ENCODE measurements at places on chromosomes 4 and X.

GRCh38 chrX:40007131-40007755, 90.5 kb downstream of the BCOR start:
- no peak for DNase-seq

GRCh38 chrX:10106806-10107205, 50.0 kb upstream of the CLCN4 start:
- peak; percentile 46 for DNase-seq

DNA sequence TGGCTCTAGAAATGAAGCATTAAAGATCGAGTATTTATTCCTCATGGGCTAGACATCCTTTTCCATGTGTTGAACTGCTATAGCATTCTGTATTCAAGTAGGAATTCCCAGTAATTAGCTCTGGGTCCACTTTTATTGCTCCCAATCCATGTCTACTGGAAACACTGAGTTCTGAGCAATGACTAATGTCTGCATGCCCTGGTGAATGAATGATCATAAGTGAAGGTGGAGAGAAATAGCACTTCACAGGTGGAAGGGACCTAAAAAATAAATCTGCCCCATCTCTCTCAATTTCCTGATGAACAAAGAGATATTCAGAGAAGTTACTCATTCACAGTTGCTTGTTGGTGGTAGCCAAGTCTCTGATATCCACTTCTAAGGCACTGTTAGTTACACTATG, 34.6 kb upstream of the CXCL8 start:
- DNase-seq: no peak

GRCh38 chr4:83335701-83336100, 1.1 kb upstream of the HPSE start:
- DNase-seq: no peak

DNA sequence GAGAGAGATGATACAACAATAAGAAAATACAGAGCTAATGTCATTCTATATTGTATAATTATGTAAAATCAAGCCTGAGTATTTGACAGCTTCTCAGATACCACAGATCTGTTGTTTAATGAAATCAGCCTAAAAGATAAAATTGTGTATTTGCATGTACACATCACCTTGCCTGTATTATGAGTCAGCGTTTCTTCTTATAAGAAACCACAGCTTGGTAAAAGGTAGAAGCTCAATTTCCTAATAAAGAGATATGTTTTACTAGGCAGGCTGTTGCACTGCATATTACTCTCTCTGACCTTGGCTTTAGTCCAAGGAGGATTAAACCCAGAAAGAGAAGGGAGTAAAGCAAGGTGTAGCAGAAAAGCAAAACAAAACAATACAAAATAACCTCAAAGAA, 121.3 kb downstream of the PPARGC1A start:
- DNase-seq: no peak

GRCh38 chr4:171981185-171981584, 168.0 kb downstream of the GALNTL6 start:
- no peak for DNase-seq

DNA sequence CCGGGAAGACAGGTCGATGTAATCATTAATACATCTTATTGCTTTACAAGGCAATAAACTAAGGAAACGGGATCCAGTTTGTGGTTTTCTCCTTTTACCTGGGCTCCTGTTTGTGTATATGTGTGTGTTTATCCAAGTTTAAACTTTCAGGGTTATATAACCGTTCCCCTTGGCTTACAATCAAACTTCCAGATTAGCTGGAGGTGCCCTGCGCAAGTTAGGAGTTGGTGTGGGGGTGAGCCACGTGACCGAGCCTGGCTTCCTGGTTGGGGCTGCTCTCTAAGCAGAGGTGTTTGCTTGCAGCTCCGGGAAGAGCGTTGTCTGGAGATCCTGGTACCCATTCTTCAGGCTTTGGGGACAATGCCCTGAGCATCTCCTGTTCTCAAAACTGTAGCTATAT, 129.2 kb downstream of the FHDC1 start:
- no peak for DNase-seq

- no peak for DNase-seq
These were observed 50.3 kb downstream of the LRBA start for GRCh38 chr4:150964754-150965153.

DNA sequence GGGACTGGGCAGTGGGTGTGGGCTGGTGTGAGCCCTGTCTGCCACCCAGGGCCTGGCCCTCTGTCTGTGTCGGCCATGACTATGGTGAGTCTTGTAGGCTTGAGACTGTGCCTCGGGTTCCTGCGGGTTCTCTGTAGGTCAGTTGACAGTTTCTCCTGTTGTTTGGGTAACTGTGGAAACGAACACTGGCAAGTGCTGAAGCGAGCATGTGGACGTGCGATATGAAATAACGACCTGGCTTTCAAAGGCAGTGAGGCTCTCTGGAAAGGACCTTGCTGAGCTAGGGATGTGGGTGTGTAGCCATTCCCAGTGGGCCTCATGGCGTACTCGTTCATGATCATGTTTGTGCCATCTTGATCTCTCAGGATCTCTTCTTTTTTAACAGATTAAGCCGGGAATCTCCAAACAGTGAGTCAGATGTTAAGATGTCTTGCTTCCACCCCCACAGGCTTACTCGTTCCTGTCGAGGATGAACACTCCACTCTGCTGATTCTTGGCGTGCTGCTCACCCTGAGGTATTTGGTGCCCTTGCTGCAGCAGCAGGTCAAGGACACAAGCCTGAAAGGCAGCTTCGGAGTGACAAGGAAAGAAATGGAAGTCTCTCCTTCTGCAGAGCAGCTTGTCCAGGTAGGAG, 41.3 kb downstream of the HTT start:
- DNase-seq: no peak

- no peak for DNase-seq
These were observed 1279.7 kb upstream of the ADGRL3 start for GRCh38 chr4:59920416-59920815.

- no peak for DNase-seq
These were observed 72.2 kb upstream of the GABRG1 start for GRCh38 chr4:46196086-46196485.

DNA sequence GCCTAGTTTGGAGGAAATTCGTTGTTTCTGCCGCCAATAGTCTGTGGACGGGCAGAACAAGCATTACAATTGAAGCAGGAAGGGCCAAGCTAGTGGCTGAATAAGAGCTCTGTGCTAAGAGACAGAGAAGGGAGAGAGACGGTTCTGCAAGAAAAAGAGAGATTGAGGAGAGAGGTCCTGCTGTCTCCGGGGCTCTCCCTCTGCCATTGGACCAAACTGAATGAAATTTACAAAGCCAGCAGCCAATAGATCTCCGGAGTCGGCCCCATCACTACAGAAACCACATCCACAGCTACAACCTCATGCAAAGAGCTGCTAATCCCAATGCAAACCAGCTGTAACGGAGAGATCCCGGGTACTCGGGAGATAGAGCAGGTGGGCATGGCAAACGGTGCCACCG, at the start of gene NLGN4X:
Gene NLGN4X, minus strand, starts transcription at position 148 of the 400 bp plus-strand sequence. CDS start 77,401 bp downstream, outside the sequence.
- DNase-seq: no peak

DNA sequence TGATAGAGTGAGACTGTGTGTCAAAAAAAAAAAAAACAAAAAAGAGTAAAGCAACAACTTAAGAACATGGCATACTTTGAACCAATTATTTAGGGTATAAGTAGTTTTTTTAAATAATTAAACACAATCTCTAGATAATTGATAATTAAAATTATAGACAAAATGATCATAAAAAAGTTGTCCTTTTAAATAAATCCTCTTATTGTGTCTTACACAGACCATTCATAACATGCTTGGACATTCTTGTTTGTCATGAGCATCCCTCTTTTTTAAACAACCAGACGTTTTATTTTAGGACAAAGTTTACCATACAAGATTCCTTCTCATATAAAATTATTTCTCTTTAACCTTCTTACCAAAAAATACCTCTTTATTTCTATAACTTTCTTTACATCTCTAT, 35.1 kb downstream of the SPCS3 start:
- DNase-seq: no peak

DNA sequence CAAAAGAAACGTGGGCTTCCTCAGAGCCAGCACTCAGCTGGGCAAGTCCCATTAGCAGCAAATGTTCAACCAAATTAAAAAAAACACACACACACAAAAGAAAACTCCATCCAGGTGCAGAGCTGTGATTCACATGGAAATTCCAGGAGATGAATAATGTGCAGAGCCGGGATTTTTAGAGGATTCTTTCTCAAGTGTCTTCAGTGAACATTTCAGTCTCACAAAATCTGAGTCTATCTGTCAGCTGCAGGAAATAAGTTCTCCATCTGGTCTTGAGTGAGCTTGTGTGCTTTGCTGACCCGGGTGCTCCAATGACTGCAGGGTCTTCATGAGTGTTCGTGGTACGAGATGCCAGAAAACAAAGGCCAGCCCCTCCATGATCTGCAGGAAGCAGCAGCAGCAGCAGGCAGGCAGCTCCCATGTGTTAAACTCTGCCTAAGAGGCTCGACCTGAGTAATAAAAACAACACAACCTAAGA, 44.3 kb downstream of the RASGEF1B start:
- DNase-seq: no peak

- no peak for DNase-seq
These were observed 5.0 kb upstream of the SCML1 start for GRCh38 chrX:17732138-17732783.

- DNase-seq: no peak
These were observed 35.8 kb downstream of the ATXN3L start for GRCh38 chrX:13283950-13284546.

DNA sequence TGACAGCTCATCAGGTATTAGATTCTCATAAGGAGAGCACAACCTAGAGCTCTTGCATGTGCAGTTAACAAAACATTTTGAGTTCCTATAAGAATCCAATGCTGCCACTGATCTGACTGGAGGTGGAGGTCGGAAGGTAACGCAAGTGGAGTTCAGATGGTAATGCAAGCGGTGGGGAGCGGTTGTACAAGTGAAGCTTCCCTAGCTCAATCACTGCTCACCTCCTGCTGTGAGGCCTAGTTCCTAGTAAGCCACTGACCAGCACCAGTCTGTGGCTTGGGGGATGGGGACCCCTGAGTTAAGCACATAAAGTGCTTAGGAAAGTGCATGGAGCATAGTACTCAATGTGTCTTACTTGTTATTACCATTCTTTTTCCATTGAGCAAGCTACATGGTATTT, 983.2 kb upstream of the IGFBP7 start:
- DNase-seq: no peak

- peak; percentile 58 for DNase-seq
These were observed 3.4 kb downstream of the ATP1B4 start for GRCh38 chrX:120365320-120365719.

DNA sequence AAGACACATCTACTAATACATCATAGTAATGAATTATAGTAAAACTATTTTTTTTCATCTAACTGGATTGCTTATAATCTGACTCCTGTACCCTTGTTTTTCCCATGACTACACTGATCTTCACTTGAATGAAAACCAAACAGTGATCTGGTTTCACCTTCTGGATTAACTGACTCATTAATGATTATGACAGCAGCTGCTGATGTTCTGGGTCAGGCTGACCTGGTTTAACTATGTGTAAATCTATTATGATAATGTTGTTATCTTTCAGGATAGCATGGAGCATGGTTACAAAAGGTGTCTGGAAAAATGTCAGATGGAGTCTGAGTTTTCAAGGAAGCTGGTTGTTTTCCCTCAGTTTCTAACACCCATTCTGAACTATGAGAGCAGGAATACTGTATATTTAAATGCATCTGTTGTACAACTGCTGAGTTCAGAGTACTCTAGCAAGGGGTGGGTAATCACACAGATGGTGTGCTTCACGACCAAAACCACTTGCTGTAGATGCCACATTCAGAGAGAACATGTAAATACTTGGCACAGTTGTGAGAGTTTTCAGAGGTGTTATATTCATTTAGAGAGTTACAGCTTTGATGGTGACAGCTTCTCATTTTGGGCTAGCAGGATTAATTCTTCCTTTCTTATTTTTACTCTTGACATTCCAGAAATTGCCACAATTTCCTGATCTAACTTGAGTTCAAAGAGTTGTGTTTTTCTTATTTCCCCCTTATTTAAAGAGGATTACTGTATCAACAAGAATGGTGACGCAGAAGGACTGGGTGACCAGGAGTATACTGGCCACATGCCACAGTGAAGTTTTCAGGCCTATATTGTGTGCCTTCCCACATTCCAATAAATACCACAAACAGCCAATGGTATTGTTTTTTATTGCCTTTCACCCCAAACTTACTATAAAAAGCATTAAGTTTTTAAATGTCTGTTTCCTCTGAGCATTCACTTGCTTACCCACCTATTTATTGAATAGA, 249.7 kb upstream of the TET2 start:
- no peak for DNase-seq

- DNase-seq: no peak
These were observed 456.0 kb upstream of the FAM241A start for GRCh38 chr4:111689214-111689613.

GRCh38 chrX:106874075-106874474, 29.1 kb downstream of the RIPPLY1 start:
- no peak for DNase-seq

DNA sequence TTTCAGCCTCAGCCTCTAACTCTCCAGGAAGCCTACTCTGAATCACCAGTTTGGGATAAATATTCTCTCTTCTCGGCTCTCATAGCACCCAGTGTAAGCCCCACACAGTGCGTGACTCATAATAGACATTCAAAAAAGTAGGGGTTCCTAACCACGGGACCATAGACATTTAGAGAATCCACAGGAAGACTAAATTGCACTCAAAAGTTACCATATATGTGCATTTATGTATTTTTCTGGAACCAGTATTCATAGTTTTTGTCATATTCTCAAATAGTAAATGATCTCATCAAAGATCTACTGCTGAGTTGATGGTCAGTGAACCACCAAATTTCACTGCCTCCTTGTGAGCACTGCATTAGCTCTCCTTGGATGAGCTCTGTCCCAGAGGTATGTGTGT, 625.7 kb downstream of the SMARCA1 start:
- no peak for DNase-seq

DNA sequence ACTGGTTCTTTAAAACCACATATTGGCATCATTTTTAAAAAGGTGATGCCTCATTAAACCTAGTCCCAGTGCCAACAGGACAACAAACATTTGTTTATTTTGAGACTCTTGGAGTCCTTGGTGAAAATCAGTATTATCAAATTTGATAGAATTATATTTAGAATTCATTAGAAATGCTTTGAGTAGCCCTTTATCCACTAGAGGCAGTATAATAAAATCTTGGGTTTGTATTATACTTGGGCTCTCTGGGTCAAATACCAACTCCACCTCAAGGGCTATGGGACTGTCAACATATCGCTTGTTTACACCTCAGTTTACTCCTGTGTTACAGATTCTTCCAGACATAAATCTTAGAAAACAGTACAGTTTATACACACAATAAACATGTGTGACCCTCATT, 335.7 kb upstream of the FSTL5 start:
- DNase-seq: no peak

GRCh38 chr4:16226816-16227461, 668 bp upstream of the TAPT1 start:
- DNase-seq: peak; percentile 54
